ENCODE measurements at places on chromosomes 7 and 10.
A peak's percentile ranks its signal among the peaks of the same experiment; 100 is the strongest.

- no peak for DNase-seq
Observed at GRCh38 chr7:149849174-149849573, 11.0 kb downstream of the ZNF862 start.

GRCh38 chr7:5636446-5636835 lies 145.0 kb downstream of the RNF216 start:
- no peak for DNase-seq

DNA sequence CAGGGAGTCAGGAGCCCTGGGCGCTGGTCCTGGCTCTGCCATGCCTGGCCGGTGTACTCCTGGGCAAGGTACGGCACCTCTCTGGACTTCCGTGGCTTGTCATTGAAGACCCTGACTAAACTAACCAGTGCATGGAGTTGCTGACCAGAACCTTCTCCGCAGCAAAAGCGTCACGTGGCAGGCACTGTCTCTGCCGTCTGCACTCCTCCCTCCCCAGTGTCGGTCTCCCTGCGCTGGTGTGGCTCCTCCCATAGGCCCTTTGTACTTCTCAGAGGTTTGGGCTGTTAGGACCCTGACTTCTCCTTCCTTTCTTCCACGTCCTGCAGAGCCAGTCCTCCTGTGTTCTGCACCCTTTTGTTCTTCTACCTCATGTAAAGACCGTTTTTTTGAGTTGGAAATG lies 100.6 kb upstream of the CREB5 start:
- DNase-seq, result no peak

- DNase-seq, result no peak
Observed at GRCh38 chr7:3327099-3327498, 26.0 kb downstream of the SDK1 start.

- DNase-seq, result peak; percentile 69
Observed at GRCh38 chr10:123967626-123968243, 76.1 kb upstream of the CPXM2 start.

DNA sequence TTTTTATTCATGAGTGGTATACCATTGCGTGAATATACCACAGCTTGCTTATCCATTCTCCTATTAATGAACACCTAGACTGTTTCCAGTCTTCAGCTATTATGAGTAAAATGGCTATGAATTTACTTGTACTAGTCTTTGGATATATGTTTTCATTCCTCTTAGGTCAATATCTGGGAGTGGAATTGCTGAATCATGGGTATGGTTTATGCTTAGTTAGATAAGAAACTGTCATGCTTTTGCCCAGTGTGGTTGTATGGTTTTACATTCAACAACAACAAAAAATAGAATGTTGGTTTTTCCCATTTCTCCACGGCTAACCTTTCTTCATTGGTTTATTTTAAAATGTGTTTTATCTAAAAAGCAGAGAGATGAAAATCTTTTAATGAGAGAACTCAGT lies 308.3 kb downstream of the PHF14 start:
- no peak for DNase-seq

DNA sequence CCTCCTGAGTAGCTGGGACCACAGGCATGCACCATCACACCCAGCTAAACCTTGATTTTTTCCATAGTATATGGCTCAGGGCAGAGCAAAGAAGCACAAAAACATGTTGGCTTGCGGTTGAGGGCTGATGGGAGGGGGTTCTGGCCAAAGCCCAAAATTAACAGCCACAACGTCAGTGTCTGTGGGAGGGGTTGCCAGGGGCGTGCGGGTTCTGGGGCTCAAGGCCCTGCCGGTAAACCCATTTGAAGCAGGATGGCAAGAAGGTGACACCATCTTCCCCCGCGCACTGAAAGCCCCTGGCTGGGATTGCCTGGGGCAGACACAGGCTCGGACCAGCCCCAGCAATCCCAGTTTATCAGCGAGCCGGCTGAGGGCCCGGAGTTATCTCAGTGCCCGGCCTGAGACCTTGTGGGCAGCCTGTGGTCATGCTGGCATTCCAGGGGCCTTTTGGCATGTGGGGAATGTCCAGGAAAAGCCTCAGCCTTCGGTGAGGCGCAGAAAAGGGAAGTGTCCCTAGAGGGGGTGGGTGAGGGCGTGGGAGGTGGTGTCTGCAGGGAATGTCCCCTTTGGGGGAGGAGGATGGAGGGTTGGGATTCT lies 167.7 kb upstream of the TNRC18 start:
- DNase-seq, result no peak

DNA sequence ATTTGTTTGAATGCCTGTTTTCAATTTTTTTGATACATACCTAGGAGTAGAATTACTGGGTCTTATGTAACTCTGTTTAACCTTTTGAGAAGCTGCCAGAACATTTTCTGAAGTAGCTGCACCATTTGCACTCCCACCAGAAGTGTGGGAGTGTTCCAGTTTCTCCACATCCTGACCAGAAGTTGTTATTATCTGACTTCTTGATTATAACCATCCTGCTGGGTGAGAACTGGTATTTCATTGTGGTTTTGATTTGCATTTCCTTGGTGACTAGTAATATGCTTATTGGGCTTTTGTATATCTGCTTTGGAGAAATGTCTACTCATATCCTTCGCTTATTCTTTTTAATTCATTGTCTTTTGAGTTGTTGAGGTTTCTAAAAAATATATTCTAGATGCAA lies 117.2 kb upstream of the GLCCI1 start:
- DNase-seq, result no peak

DNA sequence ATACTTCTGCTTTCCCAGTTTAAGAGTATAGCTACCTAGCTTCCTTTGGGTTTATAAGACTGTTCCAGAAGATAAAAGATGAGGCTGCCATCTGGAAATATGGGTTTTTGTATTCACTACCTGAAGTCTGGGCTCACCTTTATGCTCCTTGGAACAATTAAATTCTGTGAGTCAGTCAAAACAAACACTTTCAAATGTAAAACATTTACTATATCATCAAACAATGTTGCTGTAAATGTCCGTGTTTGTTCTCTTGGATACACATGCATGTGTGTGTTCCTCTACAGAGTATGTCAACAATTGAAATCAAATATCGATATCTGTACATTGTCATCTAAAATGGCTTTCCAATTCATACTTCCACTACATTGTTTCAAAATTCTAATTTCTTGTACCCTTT lies 525.6 kb downstream of the MDFIC start:
- no peak for DNase-seq

GRCh38 chr10:70579234-70580002 lies 23.1 kb downstream of the PRF1 start:
- no peak for DNase-seq

- DNase-seq, result no peak
Observed at GRCh38 chr7:35726654-35727053, 31.7 kb upstream of the HERPUD2 start.

DNA sequence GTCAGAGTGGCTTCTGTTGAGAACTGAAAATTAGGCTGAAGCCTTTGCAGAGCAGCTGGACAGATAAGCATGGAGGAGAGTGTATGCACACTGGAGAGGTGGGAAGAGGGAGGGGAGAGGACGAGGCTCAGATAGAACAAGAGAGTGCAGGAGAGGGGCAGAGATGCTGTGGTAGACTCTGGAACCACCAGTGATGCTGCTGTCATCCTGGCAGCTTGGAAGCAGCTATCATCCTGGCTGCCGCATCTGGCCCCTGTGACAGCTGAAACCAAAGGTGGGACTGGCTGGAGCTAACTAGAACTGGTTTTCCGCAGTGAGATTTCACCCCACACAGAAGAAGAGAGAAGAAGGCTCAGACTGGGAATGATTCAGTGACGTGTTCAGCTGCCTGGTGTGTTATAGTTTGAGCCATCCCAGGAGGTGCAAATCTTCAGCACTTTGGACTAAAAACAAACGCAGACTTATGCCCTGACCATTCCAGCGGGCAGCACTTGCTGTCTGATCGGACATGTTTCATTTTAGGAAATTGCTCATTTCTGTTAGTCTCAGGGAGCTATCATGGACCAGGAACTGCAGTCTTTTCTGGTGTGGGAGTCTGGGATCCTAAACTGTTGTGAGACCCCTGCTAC lies 38.4 kb downstream of the EEPD1 start:
- DNase-seq, result no peak

DNA sequence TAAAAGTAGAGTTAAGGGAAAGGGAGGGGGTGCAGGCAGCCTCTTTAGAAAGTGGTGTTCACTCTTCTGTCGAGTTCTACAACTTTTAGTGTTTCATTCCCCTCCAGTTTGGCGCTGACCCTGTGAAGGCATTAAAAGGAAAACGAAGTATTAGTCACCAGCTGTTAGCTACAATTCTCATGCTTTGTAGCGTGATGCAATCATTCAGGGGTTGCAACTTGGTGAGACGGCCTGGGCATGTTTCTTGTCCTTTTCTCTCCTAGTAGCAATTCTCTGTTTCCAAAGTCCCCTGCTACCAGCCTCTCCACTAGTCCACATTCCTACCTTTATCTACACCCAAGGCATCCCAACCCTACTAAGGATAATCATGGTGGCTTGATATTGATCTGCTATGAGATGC lies 33.7 kb upstream of the DGKI start:
- no peak for DNase-seq

DNA sequence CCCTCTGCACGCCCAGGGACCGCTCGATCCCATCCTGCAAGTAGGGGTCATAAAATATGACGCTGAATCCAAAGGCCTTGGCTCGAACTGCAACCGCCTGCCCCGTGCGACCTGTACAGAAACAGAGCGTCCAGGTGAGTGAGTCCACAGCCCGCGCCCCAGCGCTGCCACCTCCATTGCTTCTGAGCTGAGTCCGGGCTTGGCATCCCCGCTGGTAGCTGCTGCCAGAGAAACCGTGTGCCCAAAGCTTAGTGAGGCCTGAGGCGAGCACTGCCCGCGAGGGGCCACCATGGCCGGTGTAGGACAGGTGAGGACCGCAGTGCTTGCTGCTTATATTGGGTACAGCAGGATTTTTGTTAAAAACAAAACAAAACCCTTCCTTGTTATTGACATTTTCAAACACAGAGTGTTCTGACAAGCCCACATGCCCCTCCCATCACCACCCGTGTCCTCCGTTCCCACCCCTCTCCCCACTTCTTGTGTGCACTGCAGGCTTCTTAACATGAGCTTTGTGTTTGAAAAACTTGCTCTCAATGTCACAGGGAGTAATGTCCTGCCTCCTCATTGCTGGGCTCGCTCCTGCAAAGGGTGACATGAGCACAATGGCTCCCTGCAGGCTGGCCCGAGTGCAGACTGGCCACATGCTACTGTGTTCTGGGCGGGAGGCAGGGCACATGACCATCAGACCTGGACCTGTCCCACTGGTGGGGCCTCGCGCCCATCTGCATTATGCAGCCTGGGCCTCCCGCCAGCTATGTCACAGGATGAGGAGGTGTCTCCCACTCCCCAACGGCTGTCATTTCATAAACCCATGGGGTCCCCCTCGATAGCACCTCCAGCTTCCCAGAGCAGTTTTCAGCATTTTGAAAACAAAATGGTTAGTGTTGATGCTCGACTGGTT lies 52.9 kb downstream of the ZRANB1 start:
- no peak for DNase-seq

DNA sequence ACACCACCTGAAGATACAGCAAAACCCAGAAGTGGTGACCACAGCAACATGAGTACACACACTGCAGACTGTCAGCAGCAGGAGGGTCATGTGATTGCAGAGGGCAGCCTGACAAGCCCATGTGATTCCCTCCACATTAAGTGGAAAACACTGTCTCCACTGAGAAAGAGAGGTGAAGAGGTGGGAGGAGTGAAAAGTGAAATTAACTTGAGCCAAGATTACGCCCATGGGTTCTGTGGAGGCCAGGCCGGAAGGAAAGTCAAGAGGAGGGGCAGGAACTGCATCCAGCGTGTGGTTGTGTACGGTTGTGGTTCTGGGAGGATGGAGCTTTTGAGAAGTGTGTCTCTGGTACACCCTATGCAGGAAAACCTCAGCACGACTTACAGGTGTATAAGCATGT lies 138.5 kb downstream of the PLXNA4 start:
- no peak for DNase-seq
